Forelimb muscle (tissue), 1 donor: ENCODE measurements at places on chromosomes 7 and 10. TPM values are rescaled to one million over a fixed set of nuclear protein-coding genes. Genes with fewer than 3 reads are reported as not detected.

The ANXA8 gene
- not detected for polyA plus RNA-seq

The CYP2W1 gene
- 0.59 TPM for polyA plus RNA-seq

The SFTPA2 gene
- polyA plus RNA-seq: 0.15 TPM

The BLNK gene
- polyA plus RNA-seq: 1.8 TPM

DNA sequence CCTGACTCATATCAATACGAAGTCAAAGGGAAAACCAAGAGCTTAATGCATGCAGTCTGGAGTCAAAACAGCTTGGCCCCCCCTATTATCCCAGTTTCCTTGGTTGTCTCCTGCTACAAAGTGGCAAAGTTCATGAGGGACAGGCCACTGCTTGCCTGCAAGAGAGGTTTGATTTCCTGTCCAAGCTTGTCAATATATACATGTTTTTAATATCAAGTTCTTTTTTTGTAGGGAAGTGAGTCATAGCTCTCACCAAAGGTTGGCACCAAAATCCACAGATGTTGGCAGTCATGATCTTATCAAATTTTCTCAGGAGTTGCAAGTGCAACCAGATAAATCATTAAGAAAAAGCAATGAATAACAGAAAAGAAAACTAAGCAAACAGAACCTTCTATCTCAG, 176.8 kb downstream of the COBL start:
- no peak for DNase-seq

DNA sequence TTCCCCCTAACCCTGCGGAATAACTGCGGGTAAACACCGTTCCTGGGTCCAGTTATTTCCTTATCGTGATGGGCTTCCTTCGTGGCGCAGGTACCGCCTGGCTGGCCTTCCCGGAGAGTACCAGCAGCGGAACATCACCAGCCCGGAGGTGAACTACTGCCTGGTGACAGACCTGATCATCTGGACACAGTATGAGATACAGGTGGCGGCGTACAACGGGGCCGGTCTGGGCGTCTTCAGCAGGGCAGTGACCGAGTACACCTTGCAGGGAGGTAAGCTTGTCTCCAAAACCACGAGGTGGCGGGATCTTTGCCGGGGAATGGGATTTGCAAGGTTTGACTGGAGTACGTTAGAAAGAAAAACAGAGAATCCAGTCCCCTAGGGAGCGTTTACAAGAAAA, 665.0 kb upstream of the FOXK1 start:
- no peak for DNase-seq

- DNase-seq: no peak
These were observed 233.1 kb upstream of the TCF7L2 start for GRCh38 chr10:112716924-112717413.
